T-cell (primary cell): ENCODE measurements at places on chromosomes 16 and 17. TPM values are rescaled to one million over a fixed set of nuclear protein-coding genes. Genes with fewer than 3 reads are reported as not detected.

The CSF3 gene
- total RNA-seq, result not detected

- H3K27ac ChIP-seq, result no peak overlapping the region
- no peaks in the 10 kb centered on the region for H3K27me3 ChIP-seq
- peaks cover 34% of the 10 kb centered on the region for H3K36me3 ChIP-seq
- no peak overlapping the region for H3K4me3 ChIP-seq
- no peak for DNase-seq
Observed at GRCh38 chr16:84746231-84746630, 46.4 kb downstream of the USP10 start.

GRCh38 chr17:74237321-74237720 is 23.9 kb downstream of the TTYH2 start:
- no peak overlapping the region for H3K27ac ChIP-seq
- no peaks in the 10 kb centered on the region for H3K27me3 ChIP-seq
- H3K4me1 ChIP-seq, result no peaks in the 10 kb centered on the region
- H3K36me3 ChIP-seq, result peaks cover 11% of the 10 kb centered on the region
- no peak overlapping the region for H3K4me3 ChIP-seq

- no peak overlapping the region for H3K27ac ChIP-seq
- DNase-seq, result no peak
- H3K27me3 ChIP-seq, result no peaks in the 10 kb centered on the region
- no peaks in the 10 kb centered on the region for H3K36me3 ChIP-seq
Observed at GRCh38 chr16:66266436-66267291, 99.8 kb upstream of the CDH5 start.

- no peaks in the 10 kb centered on the region for H3K4me1 ChIP-seq
- peaks cover 65% of the 10 kb centered on the region for H3K27me3 ChIP-seq
- H3K27ac ChIP-seq, result no peak overlapping the region
- no peak overlapping the region for H3K4me3 ChIP-seq
- DNase-seq, result no peak
Observed at GRCh38 chr17:36918211-36918691, 19.0 kb upstream of the LHX1 start.

DNA sequence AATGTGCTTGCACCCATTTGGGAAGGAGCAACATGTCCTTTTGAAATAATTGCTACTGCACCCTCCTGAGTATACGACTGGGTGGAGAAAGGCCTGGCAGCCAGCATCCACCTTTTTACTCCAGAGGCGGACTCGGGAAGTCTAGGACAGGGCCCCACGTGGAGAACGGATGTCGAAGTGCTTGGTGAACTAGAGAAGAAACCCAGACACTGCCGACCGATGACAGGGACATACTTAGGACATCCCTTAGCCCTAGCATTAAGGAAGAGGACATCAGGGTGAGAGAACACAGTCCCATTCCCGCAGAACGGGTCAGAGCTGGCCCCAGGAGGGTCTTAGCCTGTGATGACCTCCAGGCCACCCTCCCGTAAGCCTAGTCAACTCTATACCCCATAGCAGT is 3.8 kb downstream of the YBX2 start:
- H3K27me3 ChIP-seq, result peaks cover 4% of the 10 kb centered on the region
- H3K4me3 ChIP-seq, result no peak overlapping the region
- H3K27ac ChIP-seq, result no peak overlapping the region
- H3K4me1 ChIP-seq, result no peaks in the 10 kb centered on the region
